ENCODE measurements at places on chromosomes 6 and 20. TPM values are rescaled to one million over a fixed set of nuclear protein-coding genes. Genes with fewer than 3 reads are reported as not detected.

The SLC26A8 gene
- 2.9 TPM for total RNA-seq

- peak; percentile 28 for DNase-seq
- H3K36me3 ChIP-seq: peaks cover 40% of the 10 kb centered on the region
- H3K4me3 ChIP-seq: no peak overlapping the region
- no peaks in the 10 kb centered on the region for H3K27me3 ChIP-seq
- 0 out of 2 replicates have a peak, but pooled peaks cover 7% of the 10 kb centered on the region for H3K4me1 ChIP-seq
- peak overlapping the region; percentile 61 for H3K27ac ChIP-seq
Observed at GRCh38 chr20:37220731-37221130, 40.9 kb downstream of the GHRH start.

DNA sequence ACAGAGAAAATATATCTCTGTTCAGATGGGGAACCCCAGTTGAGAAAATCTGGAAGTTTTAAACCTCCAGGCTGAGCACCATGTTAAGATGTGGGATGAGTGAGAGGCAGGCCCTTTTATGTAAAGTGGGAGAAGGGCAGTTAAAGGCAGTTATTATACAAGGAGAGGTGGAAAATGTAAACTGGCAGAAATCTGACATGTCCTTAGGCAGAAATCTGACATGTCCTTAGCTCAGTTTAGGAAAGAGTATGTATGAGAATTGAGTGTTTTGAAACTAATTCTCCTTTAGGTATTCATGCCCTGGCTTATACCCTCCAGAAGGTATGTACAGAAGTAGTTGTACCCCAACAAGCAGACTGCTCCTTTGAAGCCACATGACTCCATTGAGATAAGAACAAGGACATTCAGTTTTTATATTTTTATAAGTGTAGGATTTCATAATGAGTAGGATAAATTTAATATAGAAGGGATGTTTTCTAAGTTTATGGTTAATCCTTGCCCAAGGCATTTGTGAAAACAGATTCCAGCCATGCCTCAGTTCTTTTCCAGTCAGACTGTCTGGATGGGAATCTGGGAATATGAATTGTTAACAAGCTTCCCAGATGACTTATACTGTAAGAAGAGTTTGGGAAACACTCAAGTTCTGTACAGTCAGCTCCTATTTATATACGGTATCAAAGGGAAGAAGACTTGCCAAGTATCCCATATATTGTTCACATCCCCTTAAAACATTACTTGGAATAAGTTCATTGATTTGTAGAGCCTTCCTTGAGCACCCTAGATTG lies 87.7 kb downstream of the SCAND1 start:
- no peak overlapping the region for H3K4me3 ChIP-seq
- no peaks in the 10 kb centered on the region for H3K27me3 ChIP-seq
- no peak for DNase-seq

The HCRTR2 gene
- total RNA-seq: not detected

The HLA-G gene
- 1.5 TPM for total RNA-seq

GRCh38 chr6:36297051-36297450 lies 27.2 kb downstream of the PNPLA1 start:
- H3K4me3 ChIP-seq: no peak overlapping the region
- no peak overlapping the region for H3K27ac ChIP-seq
- H3K4me1 ChIP-seq: no peaks in the 10 kb centered on the region
- no peaks in the 10 kb centered on the region for H3K27me3 ChIP-seq

The EYS gene
- 0.38 TPM for total RNA-seq

The EBF4 gene
- 0.66 TPM for total RNA-seq

The MAP7 gene
- total RNA-seq: 47.8 TPM

GRCh38 chr6:109300874-109301273 lies 81.4 kb downstream of the CD164 start:
- no peak overlapping the region for H3K4me3 ChIP-seq
- no peak overlapping the region for H3K27ac ChIP-seq
- H3K4me1 ChIP-seq: peaks cover 3% of the 10 kb centered on the region

- H3K4me3 ChIP-seq: no peak overlapping the region
- H3K36me3 ChIP-seq: no peaks in the 10 kb centered on the region
- no peaks in the 10 kb centered on the region for H3K27me3 ChIP-seq
- no peak overlapping the region for H3K27ac ChIP-seq
Observed at GRCh38 chr6:35056952-35057351, 84.2 kb downstream of the TCP11 start.

The TMEM244 gene
- total RNA-seq: not detected

DNA sequence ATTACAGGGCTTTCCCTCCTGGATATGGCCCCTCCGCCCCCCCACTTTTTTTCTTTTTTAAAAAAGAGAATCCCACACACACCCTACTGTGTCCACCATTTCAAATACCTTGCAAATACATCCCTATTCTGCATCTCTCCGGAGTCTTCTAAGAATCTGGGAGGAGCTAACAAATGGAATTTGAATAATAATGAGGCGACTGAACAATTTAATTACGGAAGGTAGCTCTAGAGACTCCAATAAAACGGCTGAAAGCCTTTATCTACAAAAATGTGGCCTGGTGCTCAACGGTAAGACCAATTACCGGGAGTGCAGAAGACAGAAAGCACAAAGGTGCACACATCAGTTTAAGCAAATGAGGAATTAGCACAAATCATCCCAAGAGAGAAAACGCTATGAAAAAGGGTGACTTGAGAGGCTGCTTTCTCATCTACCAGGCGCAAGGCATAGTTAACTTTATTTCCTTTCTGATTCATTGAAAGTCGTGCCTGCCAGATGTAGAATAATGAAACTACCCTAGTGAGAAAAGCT lies 1.8 kb downstream of the RRAGD start:
- no peaks in the 10 kb centered on the region for H3K36me3 ChIP-seq
- peak; percentile 85 for DNase-seq

GRCh38 chr6:51266604-51267003 lies 447.9 kb downstream of the TFAP2B start:
- H3K4me3 ChIP-seq: no peak overlapping the region
- H3K27me3 ChIP-seq: no peaks in the 10 kb centered on the region
- no peak for DNase-seq
- no peaks in the 10 kb centered on the region for H3K36me3 ChIP-seq
- H3K27ac ChIP-seq: no peak overlapping the region

The BACH2 gene
- total RNA-seq: 3.3 TPM

GRCh38 chr6:128512296-128512695 lies 8.1 kb downstream of the PTPRK start:
- no peak for DNase-seq
- no peak overlapping the region for H3K27ac ChIP-seq
- H3K27me3 ChIP-seq: no peaks in the 10 kb centered on the region
- peaks cover 18% of the 10 kb centered on the region for H3K4me1 ChIP-seq
- H3K36me3 ChIP-seq: no peaks in the 10 kb centered on the region
- H3K4me3 ChIP-seq: no peak overlapping the region

DNA sequence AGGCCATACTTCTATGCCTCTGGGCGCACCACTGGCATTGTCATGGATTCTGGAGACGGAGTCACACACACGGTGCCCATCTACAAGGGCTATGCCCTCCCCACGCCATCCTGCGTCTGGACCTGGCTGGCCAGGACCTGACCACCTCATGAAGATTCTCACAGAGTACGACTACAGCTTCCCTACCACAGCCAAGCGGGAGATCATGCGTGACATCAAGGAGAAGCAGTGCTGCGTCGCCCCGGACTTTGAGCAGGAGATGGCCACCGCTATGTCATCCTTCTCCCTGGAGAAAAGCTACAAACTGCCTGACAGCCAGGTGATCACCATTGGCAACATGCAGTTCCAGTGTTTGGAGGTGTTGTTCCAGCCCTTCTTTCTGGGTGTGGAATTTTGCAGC lies 23.8 kb downstream of the TMEM74B start:
- H3K27ac ChIP-seq: no peak overlapping the region
- no peaks in the 10 kb centered on the region for H3K4me1 ChIP-seq
- no peaks in the 10 kb centered on the region for H3K27me3 ChIP-seq
- no peak for DNase-seq
- no peak overlapping the region for H3K4me3 ChIP-seq
- peaks cover 13% of the 10 kb centered on the region for H3K36me3 ChIP-seq

The IYD gene
- not detected for total RNA-seq

The RCAN2 gene
- 6.3 TPM for total RNA-seq

DNA sequence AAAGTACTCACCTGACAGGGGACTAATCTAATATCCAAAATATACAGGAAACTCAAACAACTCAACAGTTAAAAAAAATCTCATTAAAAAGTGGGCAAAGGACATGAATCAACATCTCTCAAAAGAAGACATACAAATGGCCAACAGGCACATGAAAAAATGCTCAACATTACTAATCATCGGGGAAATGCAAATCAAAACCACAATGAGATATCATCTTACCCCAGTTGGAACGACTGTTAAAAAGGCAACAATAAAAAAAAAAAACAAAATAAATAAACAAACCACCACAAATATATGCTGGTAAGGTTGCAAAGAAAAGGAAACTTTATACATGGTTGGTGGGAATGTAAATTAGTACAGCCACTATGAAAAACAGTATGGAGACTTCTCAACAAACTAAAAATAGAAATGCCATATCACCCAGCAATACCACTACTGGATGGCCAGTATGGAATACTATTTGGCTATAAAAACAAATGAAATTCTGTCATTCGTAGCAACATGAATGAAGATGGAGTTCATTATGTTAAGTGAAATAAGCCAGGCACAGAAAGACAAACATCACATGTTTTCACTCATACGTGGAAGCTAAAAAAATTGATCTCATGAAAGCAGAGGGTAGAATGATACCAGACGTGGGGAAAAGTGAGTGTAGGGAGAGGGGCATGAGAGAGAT lies 6.6 kb downstream of the SIRPB2 start:
- no peaks in the 10 kb centered on the region for H3K27me3 ChIP-seq
- H3K4me1 ChIP-seq: no peaks in the 10 kb centered on the region
- H3K27ac ChIP-seq: no peak overlapping the region
- H3K4me3 ChIP-seq: no peak overlapping the region

GRCh38 chr6:131997429-131998153 lies 46.4 kb upstream of the CCN2 start:
- peaks cover 3% of the 10 kb centered on the region for H3K36me3 ChIP-seq
- H3K27ac ChIP-seq: no peak overlapping the region
- DNase-seq: no peak
- H3K4me1 ChIP-seq: no peaks in the 10 kb centered on the region
- no peak overlapping the region for H3K4me3 ChIP-seq

- no peak for DNase-seq
- no peaks in the 10 kb centered on the region for H3K36me3 ChIP-seq
Observed at GRCh38 chr20:51565298-51566144, 23.0 kb upstream of the NFATC2 start.

GRCh38 chr20:36717021-36717420 lies 28.9 kb downstream of the NDRG3 start:
- H3K36me3 ChIP-seq: no peaks in the 10 kb centered on the region
- no peaks in the 10 kb centered on the region for H3K4me1 ChIP-seq
- no peak overlapping the region for H3K27ac ChIP-seq
- no peak overlapping the region for H3K4me3 ChIP-seq
- no peaks in the 10 kb centered on the region for H3K27me3 ChIP-seq

GRCh38 chr6:85185977-85186376 lies 263.9 kb upstream of the NT5E start:
- no peak for DNase-seq
- no peak overlapping the region for H3K4me3 ChIP-seq

- DNase-seq: no peak
- H3K36me3 ChIP-seq: no peaks in the 10 kb centered on the region
- H3K27ac ChIP-seq: no peak overlapping the region
Observed at GRCh38 chr6:90095145-90095544, 200.9 kb downstream of the GJA10 start.

- H3K27ac ChIP-seq: no peak overlapping the region
- H3K4me1 ChIP-seq: peaks cover 16% of the 10 kb centered on the region
- H3K4me3 ChIP-seq: no peak overlapping the region
- H3K36me3 ChIP-seq: no peaks in the 10 kb centered on the region
- H3K27me3 ChIP-seq: peaks cover 60% of the 10 kb centered on the region
Observed at GRCh38 chr6:95805699-95806098, 210.1 kb upstream of the FUT9 start.

- no peaks in the 10 kb centered on the region for H3K36me3 ChIP-seq
- H3K27me3 ChIP-seq: no peaks in the 10 kb centered on the region
- H3K27ac ChIP-seq: no peak overlapping the region
- H3K4me3 ChIP-seq: no peak overlapping the region
- DNase-seq: no peak
Observed at GRCh38 chr20:62511300-62511914, 35.6 kb upstream of the GATA5 start.

All from GM23338 (cell line).